Peyer's patch (tissue), 4 donors: ENCODE measurements at places on chromosomes 12 and 14. TPM values are rescaled to one million over a fixed set of nuclear protein-coding genes. Genes with fewer than 3 reads are reported as not detected.

- no peaks in the 10 kb centered on the region for H3K36me3 ChIP-seq
- no peaks in the 10 kb centered on the region for H3K27me3 ChIP-seq
- H3K4me3 ChIP-seq = no peak overlapping the region
- H3K4me1 ChIP-seq = no peaks in the 10 kb centered on the region
These were observed 146.8 kb upstream of the KITLG start for GRCh38 chr12:88726806-88727720.

DNA sequence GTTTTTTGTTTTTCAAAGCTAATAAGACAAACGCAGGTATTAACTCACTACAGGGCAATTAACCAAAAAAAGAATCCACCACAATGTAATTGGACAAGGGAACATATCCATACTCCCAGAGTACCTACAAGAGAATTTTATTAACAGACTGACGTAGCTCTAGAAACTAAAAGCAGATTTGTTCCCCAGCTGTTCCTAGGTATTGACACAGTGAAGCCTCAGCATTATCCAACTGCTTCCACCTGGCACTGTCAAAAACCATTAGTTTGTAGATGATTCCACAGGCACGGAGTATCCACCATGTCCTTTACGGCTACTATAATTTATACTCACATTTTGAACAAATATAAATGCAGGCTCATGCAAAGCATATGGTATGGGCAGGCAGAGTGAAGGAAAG, 22.3 kb downstream of the PPM1H start:
- no peak overlapping the region for H3K27ac ChIP-seq
- H3K36me3 ChIP-seq = no peaks in the 10 kb centered on the region
- no peak for DNase-seq
- H3K27me3 ChIP-seq = no peaks in the 10 kb centered on the region
- H3K4me3 ChIP-seq = no peak overlapping the region

DNA sequence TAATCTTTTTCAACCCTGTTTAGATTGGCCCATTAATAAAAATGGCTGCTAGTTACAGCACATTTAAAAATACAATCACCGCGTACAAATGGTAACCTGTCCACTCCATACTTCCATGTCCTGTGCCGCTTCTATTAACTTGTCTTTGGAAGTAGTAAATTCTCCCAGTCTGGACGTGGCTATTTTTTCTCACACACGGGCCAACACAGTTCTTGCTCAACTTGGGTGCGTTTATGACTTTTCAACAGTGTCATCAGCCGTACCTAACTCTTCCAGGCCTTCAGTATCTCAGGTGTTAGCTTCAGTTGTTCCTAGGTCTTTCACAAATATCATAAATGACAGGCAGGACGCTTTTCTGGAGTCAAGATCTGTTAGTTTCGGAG, 475 bp upstream of the PCNX1 start:
- no peaks in the 10 kb centered on the region for H3K4me1 ChIP-seq
- no peaks in the 10 kb centered on the region for H3K36me3 ChIP-seq

DNA sequence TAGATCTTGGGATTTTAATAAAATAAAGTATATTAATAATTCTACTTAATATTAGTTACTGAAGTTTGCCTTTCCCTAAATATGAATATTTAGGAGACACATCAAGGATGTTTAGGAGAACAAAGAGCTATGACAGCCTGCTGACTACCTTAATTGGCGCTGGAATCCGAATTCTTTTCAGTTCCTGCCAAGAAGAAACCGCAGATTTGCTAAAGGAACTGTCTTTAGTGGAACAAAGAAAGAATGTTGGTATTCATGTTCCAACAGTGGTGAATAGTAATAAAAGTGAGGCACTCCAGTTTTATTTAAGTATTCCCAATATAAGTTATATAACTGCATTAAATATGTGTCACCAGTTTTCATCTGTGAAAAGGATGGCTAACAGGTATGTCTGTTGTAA, 54.5 kb downstream of the MIS18BP1 start:
- no peak overlapping the region for H3K4me3 ChIP-seq
- no peaks in the 10 kb centered on the region for H3K4me1 ChIP-seq
- H3K27me3 ChIP-seq = no peaks in the 10 kb centered on the region
- H3K27ac ChIP-seq = no peak overlapping the region
- H3K36me3 ChIP-seq = no peaks in the 10 kb centered on the region

- no peaks in the 10 kb centered on the region for H3K4me1 ChIP-seq
- H3K4me3 ChIP-seq = no peak overlapping the region
- H3K27me3 ChIP-seq = no peaks in the 10 kb centered on the region
- H3K27ac ChIP-seq = no peak overlapping the region
- H3K36me3 ChIP-seq = no peaks in the 10 kb centered on the region
These were observed 17.8 kb upstream of the KCNA1 start for GRCh38 chr12:4891866-4892265.

DNA sequence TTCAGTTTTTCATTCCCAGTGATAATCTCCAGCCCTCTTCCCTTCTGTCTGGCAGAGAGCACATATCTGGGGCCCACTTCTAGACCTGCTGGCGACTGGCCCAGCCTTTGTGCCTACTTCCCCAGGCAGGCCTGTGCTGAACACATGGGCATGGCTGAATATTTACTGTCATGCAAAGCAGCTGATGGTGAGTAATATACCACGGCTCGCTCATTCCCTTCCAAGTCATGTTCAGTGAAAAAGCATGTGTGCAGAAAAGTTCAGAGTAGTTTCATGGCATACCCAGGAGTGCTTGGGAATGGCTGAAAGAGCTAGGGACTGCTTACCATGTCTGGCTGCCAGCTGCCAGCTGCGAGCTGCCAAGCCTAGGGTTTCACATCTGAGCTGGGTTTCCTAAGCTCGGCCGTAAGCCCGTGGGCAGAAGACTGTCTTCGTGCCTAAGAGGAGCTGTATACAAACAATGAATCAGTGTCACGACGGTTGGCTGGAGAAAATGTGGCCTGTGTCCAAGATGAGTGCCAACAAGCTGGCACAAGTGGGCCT, 179.9 kb upstream of the PELI2 start:
- H3K36me3 ChIP-seq = no peaks in the 10 kb centered on the region
- H3K4me1 ChIP-seq = no peaks in the 10 kb centered on the region
- DNase-seq = no peak
- no peak overlapping the region for H3K4me3 ChIP-seq
- H3K27ac ChIP-seq = no peak overlapping the region
- H3K27me3 ChIP-seq = no peaks in the 10 kb centered on the region

- DNase-seq = no peak
- H3K4me3 ChIP-seq = no peak overlapping the region
- H3K27me3 ChIP-seq = no peaks in the 10 kb centered on the region
- H3K36me3 ChIP-seq = no peaks in the 10 kb centered on the region
These were observed 6.7 kb upstream of the CMAS start for GRCh38 chr12:22039361-22039760.

- H3K4me1 ChIP-seq = peaks cover 15% of the 10 kb centered on the region
- DNase-seq = peak; percentile 73
- H3K27ac ChIP-seq = peak overlapping the region; percentile 80
- peak overlapping the region; percentile 63 for H3K4me3 ChIP-seq
- no peaks in the 10 kb centered on the region for H3K27me3 ChIP-seq
- H3K36me3 ChIP-seq = no peaks in the 10 kb centered on the region
These were observed 2.8 kb upstream of the AAAS start for GRCh38 chr12:53324113-53324778.

DNA sequence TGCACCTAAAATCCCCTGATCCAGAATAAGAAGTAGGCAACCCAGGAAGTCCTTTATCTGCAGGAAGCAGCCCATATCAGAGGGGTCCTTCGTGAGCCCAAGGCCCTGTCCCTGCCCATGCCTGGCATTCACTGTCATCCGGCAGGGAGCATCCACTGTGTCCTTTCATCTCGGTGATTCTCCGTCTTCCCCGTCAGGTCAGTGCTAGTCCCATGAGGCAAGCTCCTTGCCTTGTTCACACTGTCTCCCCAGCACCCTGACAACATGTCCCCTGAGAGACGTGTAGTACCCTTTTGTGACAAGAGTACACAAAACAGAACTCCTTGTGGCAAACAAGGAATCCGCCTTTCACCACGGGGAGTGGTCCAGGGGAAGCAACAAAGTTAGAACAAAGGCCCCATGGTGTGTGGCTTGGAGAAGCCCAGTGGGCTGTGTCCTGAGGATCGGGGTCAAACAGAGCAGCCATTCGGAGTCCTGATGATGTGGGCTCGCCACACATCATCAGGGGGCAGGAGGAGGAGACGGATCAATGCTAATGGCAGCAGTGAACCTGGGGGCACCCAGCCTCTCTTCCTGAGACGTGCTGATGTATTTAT, 112.1 kb downstream of the DICER1 start:
- no peak overlapping the region for H3K4me3 ChIP-seq
- no peaks in the 10 kb centered on the region for H3K27me3 ChIP-seq
- H3K36me3 ChIP-seq = no peaks in the 10 kb centered on the region
- H3K27ac ChIP-seq = no peak overlapping the region

GRCh38 chr14:52283099-52283498, 15.6 kb downstream of the PTGDR start:
- no peaks in the 10 kb centered on the region for H3K27me3 ChIP-seq
- no peaks in the 10 kb centered on the region for H3K36me3 ChIP-seq
- no peak for DNase-seq
- H3K4me1 ChIP-seq = no peaks in the 10 kb centered on the region

GRCh38 chr12:121278169-121279070, 18.1 kb downstream of the CAMKK2 start:
- no peak overlapping the region for H3K27ac ChIP-seq
- H3K4me3 ChIP-seq = no peak overlapping the region
- H3K4me1 ChIP-seq = no peaks in the 10 kb centered on the region

DNA sequence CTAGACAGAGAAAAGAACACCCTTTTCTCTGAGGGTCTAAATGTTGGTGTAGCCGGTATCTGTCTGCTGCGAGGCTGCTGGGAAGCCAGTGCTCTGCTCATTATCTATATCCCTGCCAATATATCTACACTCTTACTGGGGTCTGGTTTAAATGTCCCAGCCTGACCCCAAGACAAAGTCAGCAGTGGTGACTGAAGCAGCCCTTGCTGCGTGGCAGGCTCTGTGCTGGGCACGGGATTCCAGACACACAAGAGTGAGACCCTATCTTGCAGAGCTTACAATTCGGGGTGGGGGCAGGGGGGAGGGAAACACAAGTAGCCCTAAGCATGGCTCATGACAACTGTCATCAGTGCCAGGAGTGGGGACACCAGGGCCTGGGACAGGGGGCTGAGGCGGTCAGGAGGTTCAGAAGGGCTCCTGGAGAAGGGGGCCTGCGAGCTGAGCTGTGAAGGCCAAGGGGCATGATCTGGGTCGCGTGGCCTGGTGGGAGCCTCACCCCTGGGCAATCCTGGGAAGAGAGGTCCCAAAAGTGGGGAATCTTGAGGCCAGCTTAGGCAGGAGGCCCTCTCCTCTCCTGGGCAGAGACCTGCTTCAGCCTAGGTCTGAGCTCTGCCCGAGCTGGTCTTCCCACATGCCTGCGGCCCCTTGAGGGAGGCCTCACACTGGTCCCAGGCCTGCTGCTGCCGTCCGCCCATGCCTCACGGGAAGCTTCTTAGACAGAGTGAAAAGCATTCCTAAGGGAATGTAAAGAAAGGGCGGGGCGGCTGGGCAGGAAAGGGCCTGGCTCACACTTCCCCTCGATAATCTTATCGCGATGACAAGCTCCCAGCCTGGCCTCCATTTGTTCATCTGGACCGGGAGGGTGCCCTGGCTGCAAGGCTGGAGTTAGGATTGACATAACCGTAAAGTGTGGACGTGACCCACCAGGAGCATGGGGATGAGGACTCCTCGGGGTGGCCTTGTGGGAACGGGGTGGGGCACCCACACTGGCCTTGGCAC, 7.3 kb upstream of the RCOR1 start:
- H3K36me3 ChIP-seq = no peaks in the 10 kb centered on the region
- no peak overlapping the region for H3K4me3 ChIP-seq
- H3K27ac ChIP-seq = no peak overlapping the region
- no peaks in the 10 kb centered on the region for H3K4me1 ChIP-seq
- no peaks in the 10 kb centered on the region for H3K27me3 ChIP-seq

- no peaks in the 10 kb centered on the region for H3K4me1 ChIP-seq
- no peak overlapping the region for H3K27ac ChIP-seq
These were observed 128.5 kb downstream of the KCNK10 start for GRCh38 chr14:88194531-88194930.

DNA sequence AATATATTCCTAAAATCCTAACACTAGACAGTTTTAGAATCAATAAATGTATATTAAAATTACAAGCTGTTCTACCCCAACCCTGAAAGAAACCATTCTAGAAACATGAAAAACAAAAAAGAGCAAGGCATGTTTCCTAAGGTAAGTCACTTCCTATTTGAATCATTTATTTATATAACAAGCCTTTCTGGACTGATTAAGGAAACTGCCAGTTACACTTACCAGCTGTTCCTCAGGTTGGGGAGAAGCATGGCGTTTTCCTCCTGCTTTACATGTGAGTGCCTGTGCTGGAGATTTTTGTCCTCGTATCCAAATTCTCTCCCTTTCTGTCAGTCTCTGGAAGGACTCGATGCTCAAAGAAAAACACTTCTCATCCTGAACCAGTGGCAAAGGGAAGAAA, 183.3 kb downstream of the EFCAB11 start:
- no peaks in the 10 kb centered on the region for H3K36me3 ChIP-seq
- no peaks in the 10 kb centered on the region for H3K4me1 ChIP-seq
- H3K27me3 ChIP-seq = no peaks in the 10 kb centered on the region
- DNase-seq = no peak

DNA sequence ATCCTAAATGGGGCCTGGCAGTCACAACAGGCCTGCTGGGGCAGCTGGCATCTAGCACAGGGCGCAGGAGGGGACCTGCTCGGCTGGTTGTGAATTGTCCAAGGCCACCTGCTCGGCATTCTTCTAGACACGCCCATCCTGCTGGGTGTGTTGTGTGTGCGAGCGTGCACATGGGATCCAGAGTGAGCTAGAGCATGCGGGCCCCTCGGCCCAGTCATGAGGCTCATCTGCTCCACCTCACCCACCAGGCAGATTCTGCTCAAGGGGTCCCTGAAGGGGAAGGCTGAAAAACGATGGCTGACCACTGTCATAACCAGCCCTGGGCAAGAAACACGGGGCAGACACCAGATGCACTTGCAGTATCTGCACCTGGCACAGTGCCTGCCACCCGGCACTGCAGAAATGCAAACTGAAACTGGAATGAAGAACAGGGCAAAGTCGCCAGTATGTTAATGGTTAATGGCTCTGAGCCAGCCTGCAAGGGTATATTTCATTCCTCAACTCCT, 31.8 kb downstream of the MAX start:
- peak overlapping the region; percentile 69 for H3K27ac ChIP-seq
- H3K36me3 ChIP-seq = no peaks in the 10 kb centered on the region
- H3K27me3 ChIP-seq = no peaks in the 10 kb centered on the region
- no peak for DNase-seq
- peak overlapping the region; percentile 32 for H3K4me3 ChIP-seq

GRCh38 chr14:95381726-95382125, 62.0 kb upstream of the CLMN start:
- H3K4me1 ChIP-seq = no peaks in the 10 kb centered on the region
- H3K27me3 ChIP-seq = no peaks in the 10 kb centered on the region
- H3K27ac ChIP-seq = no peak overlapping the region
- no peaks in the 10 kb centered on the region for H3K36me3 ChIP-seq

C12orf54 gene
- not detected for total RNA-seq

CLEC4A gene
- total RNA-seq = 10.1 TPM

LTB4R gene
- total RNA-seq = 5.1 TPM

ANKRD33 gene
- total RNA-seq = not detected

BICDL1 gene
- 14.7 TPM for total RNA-seq

FAM186B gene
- total RNA-seq = 0.35 TPM

CIROP gene
- not detected for total RNA-seq

POP5 gene
- 75.9 TPM for total RNA-seq

NDRG2 gene
- total RNA-seq = 137 TPM

TSHR gene
- total RNA-seq = not detected

PDZRN4 gene
- 6.0 TPM for total RNA-seq

USP44 gene
- 2.9 TPM for total RNA-seq

SLC7A7 gene
- 30.5 TPM for total RNA-seq

OTX2 gene
- total RNA-seq = not detected
